Nucleus accumbens (tissue), 56 donors: ENCODE measurements at places on chromosomes 6 and 20.

- DNase-seq, result no peak
Measured at GRCh38 chr6:72651174-72651573, 29.3 kb downstream of the KCNQ5 start.

DNA sequence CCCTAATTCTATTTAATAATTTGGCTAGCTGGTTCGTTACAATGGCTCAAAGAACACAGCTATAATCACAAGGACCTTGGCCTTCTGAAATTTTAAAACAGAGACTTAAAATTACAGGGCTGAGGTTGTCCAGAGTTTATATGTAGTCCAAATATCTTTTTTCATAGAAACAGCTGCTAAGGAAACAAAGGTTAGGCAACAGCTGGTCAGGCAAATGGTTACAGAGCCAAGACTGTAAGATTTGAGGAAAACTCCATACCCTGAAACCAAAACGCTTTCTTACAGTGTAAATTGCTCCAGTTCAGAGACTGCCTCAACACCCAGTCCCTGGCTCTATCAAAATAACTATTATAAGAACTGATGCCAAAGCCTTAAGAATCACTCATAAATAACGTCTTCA lies 9.7 kb upstream of the ARHGAP18 start:
- no peak for DNase-seq

- no peak for DNase-seq
Measured at GRCh38 chr20:13862245-13862644, 77.4 kb downstream of the NDUFAF5 start.

DNA sequence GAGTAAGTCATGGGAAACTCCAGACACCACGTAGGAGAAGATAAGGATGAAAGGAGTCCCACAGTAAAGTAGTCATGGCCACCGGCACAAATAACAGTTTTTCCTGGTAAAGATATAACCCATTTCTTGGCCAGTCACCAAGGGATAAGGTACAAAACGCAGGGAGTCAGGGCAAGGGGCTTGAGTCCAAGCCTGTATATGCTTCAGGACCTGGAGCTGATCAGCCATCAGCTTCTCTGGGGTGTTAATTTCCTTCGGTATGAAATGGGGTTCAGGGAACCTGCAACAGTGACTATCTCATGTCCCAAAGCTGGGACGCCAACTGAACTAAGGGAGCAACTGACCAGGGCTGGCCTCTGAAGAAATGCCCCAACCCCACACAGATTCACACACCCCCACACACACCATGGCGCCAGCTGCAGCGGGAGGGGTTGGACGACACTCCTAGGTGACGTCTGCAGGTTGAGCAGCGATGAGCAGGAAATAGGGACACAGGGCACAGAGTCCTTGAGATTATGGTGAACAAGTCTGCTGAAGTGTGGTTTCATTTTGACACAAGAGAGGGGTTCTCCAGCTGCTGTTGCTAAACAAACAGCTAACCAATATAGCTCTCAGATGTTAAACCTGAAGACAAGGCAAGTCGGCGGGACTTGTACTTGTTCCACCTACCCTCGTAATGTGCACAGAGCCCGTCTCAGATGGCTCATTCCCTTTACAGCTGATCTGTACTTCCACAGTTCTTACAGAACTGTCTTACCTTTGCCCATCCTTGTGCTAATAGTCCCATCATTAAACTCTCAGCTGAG lies 7.4 kb upstream of the ADTRP start:
- no peak for DNase-seq

- DNase-seq, result no peak
Measured at GRCh38 chr20:2800521-2801285, at the start of gene CPXM1. CPXM1 (minus strand) TSS chr20:2800627; CDS start chr20:2800572, 55 bp downstream.

DNA sequence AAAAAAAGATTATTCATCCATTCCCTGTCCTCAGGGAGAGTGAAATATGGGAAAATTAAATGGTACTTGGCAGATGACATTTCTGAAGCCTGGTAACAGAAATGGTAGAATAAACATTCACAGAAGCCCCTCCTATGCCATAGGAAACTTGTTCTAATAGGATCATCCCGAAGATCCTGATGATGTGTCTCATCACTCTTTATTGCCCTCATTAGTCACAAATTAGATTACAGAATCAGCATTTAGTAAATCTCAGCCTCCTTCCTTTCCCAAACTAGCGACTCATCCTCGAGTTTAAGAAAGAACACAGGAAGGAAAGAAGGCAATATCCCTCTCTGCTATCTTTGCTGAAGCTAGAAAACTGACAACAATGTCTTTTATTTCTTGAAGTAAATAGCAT lies 154.4 kb downstream of the TMEM200A start:
- DNase-seq, result no peak

GRCh38 chr6:30603961-30604360 lies 13.1 kb downstream of the PPP1R10 start:
- DNase-seq, result no peak

DNA sequence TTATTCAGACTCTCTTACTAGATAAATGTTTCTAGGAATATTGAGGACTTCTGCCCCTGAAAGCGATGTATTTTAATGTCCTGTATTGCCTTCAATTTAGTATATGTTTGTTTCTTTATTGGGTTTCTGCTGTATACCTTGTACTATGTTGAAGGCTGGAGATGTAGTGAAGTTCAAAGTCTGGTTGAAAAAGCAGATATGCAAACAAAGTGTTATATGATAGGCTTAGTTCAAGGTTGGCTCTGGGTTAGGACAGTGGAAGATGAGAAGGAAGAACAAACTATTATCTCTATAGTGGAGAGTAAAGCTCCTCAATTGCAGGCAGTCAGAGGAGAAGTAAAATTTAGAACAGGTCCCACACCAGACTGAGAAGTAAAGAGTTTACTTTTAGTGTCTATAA lies 36.3 kb upstream of the ADGRG6 start:
- no peak for DNase-seq

DNA sequence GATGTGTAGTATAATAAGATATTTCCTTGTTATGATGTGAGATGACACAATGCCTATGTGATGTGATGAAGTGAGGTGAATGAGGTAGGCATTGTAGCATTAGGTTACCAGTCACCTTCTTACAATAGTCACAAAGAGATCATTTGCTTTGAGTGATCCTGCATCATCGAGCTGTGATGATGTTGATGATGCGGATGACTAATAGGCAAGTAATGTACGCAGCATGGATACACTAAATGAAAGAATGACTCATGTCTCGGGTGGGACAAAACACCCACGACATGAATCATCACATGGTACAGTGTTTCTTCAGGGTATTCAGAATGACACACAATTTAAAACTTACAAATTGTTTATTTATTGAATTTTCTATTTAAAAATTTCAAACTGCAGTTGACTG lies 806.3 kb upstream of the GJE1 start:
- no peak for DNase-seq

DNA sequence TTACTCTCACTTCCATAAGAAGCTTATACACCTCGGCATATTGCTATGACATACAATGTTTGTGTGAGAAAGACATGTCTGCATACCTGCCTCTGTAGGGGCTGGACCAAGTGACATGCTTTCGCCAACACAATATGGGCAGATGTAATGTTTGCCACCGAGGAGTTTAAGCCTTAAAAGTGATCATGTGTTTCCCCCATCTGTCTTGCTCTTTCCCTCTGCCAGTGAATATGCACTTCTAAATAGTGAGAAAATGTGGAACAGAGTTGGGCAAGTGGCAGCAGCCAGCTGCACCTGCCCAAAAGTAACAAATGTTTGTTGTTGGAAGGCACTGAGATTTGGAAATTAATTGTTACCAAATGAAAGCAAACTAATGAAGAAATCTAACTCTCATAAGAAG lies 274.8 kb upstream of the BTBD3 start:
- no peak for DNase-seq

- no peak for DNase-seq
Measured at GRCh38 chr6:168691774-168692173, 250.8 kb downstream of the SMOC2 start.

DNA sequence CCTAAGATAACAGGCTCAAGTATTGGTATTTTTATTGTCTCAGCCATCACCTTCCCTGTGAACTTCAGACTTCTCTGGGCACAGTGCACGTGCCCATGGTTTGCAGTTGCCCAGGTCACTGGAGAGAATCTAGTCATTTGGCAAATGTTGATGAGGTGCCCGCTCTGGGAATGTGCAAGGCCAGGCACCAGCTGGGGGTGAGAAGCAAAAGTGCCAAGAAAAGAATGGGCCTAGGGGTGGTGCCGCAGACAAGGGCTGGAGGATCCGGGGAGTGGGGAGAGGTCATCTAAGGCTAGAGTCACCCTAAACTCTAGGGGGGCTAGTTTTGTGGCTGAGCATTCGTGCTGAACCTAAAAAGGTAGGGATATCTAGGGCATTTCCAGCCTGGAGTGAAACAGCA lies 57.0 kb upstream of the VSTM2L start:
- no peak for DNase-seq

- DNase-seq, result no peak
Measured at GRCh38 chr20:11376998-11377397, 540.7 kb upstream of the BTBD3 start.

- DNase-seq, result no peak
Measured at GRCh38 chr6:168136622-168137021, 57.6 kb upstream of the FRMD1 start.

GRCh38 chr6:100266494-100267401 lies 198.0 kb downstream of the SIM1 start:
- DNase-seq, result no peak

DNA sequence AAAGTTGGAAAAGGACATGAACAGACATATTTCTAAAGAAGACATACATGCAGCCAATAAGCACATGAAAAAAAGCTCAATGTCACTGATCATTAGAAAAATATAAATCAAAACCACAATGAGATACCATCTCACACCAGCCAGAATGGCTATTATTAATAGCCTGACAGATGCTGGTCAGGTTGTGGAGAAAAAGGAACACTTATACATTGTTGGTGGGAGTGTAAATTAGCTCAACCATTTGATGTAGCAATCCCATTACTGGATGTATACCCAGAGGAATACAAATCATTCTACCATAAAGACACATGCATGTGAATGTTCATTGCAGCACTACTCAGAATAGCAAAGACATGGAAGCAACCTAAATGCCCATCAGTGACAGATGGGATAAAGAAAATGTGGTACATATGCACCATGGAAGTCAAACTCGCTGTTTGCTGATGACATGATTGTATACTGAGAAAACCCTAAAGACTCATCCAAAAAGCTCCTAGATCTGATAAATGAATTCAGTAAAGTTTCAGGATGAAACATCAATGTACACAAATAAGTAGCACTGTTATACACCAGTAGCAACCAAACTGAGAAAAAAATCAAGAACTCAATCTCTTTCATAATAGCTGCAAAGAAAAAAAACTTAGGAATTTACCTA lies 196.8 kb downstream of the ADGB start:
- DNase-seq, result no peak

DNA sequence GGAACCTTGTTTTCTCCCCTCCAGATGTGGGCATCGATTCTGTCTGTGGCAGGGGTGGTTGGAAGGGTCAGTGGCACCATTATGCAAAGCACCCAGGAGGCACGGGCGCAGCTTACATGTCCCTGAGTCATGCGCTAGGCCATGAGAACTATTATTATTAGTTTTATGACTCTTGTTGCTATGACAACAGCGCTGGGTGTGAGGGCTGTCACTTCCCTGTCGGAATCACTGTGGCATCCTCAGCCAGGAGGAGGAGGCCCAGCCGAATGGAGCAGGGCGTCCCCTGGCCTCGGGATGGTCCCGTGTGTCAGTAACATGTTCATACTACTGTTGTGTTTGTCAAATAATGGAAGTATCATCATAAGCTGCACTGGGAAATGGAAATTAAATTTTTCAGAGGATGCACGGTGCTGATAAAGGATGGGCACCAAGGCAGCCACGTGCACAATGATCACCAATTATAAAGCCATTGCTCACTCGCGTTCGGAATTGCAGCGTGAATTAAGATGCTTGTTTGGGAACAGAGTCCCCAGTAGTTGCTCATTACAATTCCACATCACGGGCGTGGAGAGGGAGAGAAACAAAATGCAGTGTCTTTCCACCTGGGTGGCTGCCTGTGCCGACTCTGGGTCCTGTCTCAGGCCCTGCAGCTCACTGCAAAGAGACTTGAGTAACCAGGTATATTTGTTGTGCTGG lies 247.9 kb downstream of the CDH4 start:
- peak; percentile 19 for DNase-seq

GRCh38 chr6:32973144-32974015 lies 5.0 kb downstream of the BRD2 start:
- no peak for DNase-seq

DNA sequence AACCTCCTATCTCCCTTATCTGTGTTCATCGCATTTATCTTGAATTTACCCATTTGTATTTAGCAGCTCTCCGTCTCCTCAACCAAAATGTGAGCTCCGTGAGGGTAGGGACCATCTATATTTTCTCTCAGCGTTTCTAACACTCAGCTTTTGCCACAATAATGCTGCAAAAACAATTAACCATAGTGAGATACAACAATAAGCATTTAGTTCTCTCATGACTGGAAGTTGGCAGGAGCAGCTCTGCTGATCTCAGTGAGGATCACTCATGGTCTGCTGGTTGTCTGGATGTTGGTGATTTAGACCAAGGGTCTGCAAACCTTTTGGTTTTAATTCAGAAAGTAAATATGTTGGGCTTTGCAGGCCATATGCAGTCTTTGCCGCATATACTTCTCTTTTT lies 394.8 kb upstream of the RNF217 start:
- DNase-seq, result no peak

DNA sequence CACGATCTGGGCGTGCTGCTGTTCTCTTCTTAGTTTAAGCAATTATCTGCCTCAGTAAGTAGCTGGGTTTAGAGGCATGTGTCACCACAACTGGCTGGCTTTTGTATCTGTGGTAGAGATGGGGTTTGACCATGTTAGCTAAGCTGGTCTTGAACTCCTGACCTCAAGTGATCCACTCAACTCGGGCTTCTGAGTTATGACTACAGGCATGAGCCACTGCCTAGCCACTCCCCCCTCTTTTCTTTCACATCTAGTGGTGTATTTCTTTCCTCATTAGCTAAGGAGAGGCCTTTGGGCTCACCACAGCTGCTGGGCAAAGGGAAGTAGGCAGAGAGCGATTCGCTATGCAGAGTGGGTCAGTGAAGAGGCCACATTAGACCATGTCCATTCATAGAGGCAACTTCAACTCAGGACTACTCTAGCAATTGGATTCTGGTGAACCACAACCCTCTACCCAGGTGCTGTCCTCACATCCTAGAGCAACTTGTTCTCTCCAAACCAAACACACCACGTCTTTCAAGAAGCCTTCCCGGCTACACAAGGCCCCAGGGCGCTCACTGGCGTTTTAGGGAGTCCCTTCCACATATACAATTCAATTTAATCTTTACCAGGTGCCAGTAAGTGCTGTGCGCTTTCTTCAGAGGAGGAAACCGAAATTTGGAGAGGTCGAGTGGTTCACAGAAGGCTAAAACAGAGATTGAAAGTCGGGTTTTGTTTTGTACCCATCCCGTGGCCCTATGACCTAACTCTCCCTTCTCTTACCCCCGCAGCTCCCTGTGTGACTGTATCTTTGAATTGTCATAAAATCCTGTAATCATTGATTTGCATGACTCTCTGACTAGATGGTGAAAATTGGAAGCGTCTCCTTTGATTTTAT lies 26.5 kb upstream of the GFOD1 start:
- DNase-seq, result no peak
